ENCODE measurements at places on chromosomes 6 and 20.

DNA sequence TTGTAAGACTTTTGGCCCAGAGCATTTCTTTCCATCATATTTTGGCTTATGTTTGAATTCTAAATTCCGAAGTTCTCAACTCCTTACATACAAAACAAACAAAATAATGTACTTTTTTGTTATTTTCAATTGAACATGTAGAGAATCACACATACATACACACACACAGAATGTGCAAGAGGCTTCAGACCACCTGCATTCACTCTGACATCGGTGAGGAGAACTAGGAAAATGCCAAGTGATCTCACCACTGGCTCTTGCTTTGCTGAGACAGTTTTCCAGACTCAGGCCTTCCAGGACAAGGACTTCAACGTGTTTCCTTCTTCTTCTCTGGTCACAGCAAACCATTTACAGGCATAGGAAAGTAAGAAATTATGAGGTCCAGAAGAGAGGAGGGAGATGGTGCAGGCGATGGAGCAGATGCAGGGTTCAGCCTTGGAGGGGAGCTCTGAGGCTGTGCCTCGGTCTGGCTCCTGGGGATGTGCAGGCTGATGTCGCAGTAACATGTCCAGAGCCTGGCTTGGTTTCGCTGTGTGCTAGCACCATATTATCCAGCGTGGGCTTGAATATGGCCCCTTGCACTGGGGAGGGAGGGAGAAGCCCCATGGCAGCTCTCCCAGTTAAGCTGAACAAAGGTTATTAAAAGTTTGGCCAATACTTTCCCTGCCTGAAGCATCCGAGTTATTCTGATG is 93.4 kb downstream of the DACT2 start:
- no peak for DNase-seq

GRCh38 chr6:32340242-32340641 is 31.5 kb downstream of the TSBP1 start:
- no peak for DNase-seq

- DNase-seq: peak; percentile 15
These were observed 332.0 kb downstream of the HAO1 start for GRCh38 chr20:7608250-7608649.

DNA sequence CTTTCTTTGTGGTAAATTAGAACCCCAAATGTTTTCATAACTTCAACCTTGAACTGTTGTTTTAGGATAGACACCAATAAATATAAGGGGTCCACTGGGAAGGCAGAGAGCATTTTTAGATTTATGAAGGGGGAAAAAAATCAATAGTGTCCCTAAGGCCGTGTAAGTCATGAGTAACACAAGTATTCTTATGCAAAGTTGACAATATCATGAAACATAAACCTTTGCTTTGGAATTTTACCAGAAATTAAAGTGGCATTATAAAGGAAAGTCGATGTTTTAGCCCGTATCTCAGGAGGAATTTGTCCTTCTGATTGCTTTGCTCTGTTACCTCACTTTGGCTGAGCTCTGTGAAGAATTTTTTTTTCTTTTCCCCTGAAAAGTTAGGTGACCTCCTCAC is 394.9 kb upstream of the FLRT3 start:
- DNase-seq: no peak

- DNase-seq: no peak
These were observed 115.4 kb downstream of the SLX4IP start for GRCh38 chr20:10550204-10551118.

GRCh38 chr20:43724383-43724782 is 2.4 kb downstream of the GTSF1L start:
- no peak for DNase-seq

GRCh38 chr6:46466570-46466969 is 24.7 kb downstream of the RCAN2 start:
- DNase-seq: no peak

- no peak for DNase-seq
These were observed 2.5 kb downstream of the PMEPA1 start for GRCh38 chr20:57707320-57707719.

GRCh38 chr6:153942361-153942760 is 96.7 kb upstream of the OPRM1 start:
- no peak for DNase-seq

DNA sequence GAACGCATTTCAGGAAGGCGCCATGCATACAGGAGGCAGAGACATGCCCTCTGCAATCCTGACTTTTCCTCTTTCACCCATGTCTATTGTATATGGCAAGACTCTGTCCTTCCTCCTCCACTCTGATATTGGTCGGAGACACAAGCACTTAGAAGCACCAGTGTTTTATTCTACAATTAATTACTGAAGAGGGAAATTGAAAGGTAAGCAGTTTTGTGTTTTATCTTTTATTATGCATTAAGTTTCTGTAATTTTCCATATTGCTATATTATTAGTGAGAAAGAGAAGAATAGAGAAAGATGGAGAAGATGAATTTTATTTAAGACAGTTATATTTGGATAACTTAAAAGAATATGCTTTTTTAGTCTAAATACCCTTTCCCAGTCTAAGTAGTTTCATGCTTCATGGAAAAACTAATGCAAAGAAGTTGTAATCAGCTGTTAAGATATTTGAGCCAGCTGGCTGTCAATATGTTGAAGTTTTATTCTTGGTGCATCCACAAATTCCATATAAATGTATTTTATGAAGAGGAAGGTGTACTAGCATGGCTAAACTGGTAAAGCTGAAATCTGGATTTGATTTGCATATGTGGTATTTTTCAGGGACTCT is 13.6 kb downstream of the ARID1B start:
- DNase-seq: no peak

GRCh38 chr6:148524471-148524882 is 181.8 kb downstream of the SASH1 start:
- no peak for DNase-seq

GRCh38 chr6:4323322-4323721 is 187.9 kb upstream of the ECI2 start:
- no peak for DNase-seq

- no peak for DNase-seq
These were observed 6.0 kb downstream of the TMC2 start for GRCh38 chr20:2542361-2542760.

GRCh38 chr6:139597771-139598755 is 223.6 kb upstream of the CITED2 start:
- DNase-seq: no peak

DNA sequence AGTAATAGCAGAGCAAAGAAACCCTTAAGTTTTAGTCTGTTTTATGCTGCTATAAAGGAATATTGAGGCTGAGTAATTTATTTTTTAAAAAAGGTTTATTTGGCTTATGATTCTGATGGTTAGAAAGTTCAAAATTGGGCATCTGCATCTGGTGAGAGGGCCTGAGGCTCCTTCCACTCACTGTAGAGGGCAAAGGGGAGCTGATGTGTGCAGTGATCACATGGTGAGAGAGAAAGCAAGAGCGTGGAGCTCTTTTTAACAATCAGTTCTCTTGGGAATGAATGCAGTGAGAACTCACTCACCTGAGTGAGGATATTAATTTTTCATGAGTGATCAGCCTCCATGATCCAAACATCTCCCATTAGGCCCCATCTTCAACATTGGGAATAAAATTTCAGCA is 36.4 kb upstream of the SAMD3 start:
- no peak for DNase-seq

GRCh38 chr6:13275435-13275989 is 52.8 kb downstream of the TBC1D7 start:
- no peak for DNase-seq

DNA sequence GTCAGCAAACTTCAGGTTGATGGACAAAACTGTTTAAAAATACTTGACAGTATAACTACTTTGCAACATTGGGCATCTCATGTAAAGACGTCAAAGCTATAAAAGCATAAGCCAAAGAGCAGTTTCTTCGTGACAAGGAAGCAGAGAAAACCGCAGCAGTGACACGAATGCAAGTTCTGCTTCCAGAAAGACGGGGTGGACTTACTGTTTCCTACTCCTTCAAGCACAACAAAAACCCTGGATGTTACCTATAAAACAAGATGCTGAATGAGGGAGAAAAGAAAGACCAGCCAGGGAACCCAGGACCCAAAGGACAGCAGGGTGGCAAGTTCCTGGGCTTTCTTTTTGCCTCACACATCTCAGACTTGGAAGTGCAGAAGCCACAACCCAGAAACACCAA is 98.0 kb downstream of the DLL1 start:
- no peak for DNase-seq

DNA sequence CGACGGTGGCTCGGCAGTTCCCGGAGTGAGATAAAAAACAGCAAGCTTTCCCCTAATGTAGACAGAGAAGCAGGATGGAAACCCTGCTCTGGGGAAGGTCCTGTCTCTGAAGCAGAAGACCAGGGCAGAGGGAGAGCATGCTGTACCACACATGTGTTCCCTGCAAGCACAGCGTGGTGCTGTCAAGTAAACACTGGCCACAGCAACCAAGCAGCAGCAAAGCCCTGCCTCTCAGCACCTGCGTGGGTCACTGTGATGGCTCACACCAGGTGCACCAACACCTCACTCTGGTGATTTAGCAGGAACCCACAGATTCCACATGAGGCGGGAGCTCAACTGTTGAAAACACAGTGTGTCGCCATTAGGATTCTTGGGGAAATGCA is 65.2 kb upstream of the TXNDC5 start:
- DNase-seq: no peak

GRCh38 chr6:166411721-166412151 is 29.0 kb upstream of the MPC1 start:
- no peak for DNase-seq

- no peak for DNase-seq
These were observed 105.4 kb upstream of the AKIRIN2 start for GRCh38 chr6:87807475-87807874.

DNA sequence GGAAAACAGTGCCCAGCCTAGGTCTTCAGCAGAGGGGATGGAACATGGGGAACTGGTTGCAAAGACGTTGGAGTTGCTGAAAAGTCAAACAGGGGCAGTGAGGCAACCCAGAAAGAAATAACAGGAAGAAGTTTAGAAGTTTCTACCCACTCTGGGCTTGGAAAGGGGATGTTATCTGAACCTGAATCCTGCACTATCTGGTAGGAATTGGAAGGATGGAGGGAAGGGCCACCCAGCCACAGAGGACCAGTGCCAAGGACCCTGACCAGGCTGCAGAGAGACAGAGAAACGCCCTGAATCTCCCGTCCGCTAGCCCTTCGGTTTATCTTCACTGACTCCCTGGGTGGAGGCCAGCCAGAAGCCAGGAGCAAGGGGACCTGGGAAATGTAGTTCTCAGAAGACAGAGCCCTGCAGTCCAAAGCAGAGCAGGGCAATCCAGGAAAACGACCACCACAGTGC is 217.3 kb upstream of the RREB1 start:
- DNase-seq: peak; percentile 12

- no peak for DNase-seq
These were observed 97.5 kb downstream of the CDH26 start for GRCh38 chr20:60055740-60056139.

DNA sequence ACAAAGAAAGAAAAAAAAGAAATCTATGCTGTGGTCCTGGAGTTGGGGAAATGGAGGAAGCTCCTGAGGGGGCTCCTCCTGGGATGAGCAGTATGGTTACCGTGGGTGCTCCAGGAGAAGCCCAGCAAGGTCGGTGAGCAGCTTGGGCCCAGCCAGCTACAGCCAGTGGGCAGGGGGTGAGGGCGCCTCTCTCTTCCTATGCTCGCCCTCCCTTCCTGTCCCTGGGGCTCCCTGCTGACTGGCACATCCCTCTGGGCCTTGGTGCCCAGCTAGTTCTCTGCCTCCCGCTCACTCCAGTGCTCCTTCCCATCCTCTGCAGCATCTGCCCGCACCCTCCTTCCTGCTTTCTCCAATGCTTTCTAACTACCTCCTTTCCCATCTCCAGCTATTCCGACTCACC is 16.6 kb downstream of the CD40 start:
- DNase-seq: no peak

DNA sequence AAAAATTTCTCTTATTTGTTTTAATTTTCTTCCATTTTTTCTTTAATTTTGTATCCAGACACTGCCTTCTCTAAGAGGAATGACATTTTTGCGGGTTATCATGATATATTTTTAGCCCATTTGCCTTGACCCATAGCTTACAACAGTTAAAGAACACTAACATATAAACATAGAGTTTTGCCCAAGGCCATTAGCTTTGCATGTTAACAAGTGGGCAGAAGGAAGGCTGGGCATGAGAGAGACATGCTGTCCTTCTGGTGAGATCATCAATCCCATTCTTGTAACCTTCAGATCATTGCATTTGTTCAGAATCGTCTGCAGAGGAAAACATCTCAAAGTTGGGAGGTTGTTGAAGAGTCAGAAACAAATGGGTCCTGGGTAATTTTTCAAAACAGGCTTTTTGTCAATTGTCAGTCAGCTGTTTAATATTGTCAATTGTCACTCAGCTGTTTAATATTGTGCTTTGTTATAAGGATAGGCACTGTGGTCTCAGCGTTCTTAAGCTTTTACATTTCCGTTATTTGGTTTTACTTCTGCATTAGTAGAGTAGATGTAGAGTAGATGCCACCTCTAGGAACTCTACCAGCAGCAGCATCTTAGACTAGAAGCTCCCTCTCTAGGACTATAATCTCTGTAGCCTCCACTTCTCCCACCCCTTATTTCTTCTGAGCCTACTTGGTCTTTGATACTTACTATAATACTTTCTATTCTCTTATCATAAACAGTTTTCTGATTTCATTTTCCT is 243.1 kb downstream of the ESR1 start:
- no peak for DNase-seq

- no peak for DNase-seq
These were observed 3.2 kb downstream of the BHLHE23 start for GRCh38 chr20:63003546-63003945.

DNA sequence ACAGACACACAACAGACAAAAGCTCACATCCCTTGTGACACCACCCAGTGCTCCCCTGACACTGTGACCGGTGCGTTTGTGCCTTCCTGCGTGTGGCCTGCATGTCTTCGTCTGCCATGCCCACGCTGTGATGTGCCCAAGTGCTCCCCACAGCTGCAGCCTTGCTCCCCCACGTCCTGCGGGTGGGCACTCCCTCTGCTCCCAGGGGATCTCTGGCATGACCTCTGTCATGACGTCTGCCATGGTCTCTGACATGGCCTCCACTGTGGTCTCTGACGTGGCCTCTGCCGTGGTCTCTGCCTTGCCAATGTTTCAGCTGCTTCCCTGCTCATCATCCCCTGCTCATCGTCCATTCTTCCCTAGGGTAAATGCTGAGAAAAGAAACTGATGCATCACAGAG is 200.9 kb downstream of the DLL1 start:
- DNase-seq: no peak

- DNase-seq: no peak
These were observed 20.3 kb downstream of the SNTA1 start for GRCh38 chr20:33423141-33423834.

GRCh38 chr20:47950124-47950912 is 165.0 kb upstream of the SULF2 start:
- no peak for DNase-seq

GRCh38 chr20:33232486-33233072 is 3.2 kb upstream of the BPIFA1 start:
- no peak for DNase-seq

- no peak for DNase-seq
These were observed 107.8 kb upstream of the CCN2 start for GRCh38 chr6:132058975-132059374.

Measured in neural crest cell (in vitro differentiated cells).